Muscle of leg (tissue), 16 donors: ENCODE measurements at places on chromosomes 5 and 9.

GRCh38 chr9:78866207-78867132 is 569.5 kb downstream of the PSAT1 start:
- no peak for DNase-seq

DNA sequence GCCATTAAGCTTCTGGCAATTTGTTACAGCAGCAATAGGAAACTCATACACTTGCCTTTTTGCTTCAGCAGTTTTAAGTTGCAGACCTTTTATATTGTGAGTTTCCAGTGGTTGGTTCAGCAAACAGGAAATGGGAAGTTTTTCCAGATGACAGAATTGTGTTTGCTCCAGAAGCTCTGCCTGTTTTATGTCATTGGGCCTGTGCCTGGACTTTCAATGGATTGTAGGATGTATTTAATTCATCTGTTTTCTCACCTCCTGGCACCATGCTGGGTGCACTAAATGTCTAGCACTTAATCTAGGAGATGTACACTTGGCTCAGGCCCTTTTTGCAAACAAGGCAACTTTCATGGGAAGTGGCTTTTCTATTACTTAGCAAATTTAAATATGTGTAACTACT is 100.4 kb upstream of the CLINT1 start:
- DNase-seq: peak; percentile 54

DNA sequence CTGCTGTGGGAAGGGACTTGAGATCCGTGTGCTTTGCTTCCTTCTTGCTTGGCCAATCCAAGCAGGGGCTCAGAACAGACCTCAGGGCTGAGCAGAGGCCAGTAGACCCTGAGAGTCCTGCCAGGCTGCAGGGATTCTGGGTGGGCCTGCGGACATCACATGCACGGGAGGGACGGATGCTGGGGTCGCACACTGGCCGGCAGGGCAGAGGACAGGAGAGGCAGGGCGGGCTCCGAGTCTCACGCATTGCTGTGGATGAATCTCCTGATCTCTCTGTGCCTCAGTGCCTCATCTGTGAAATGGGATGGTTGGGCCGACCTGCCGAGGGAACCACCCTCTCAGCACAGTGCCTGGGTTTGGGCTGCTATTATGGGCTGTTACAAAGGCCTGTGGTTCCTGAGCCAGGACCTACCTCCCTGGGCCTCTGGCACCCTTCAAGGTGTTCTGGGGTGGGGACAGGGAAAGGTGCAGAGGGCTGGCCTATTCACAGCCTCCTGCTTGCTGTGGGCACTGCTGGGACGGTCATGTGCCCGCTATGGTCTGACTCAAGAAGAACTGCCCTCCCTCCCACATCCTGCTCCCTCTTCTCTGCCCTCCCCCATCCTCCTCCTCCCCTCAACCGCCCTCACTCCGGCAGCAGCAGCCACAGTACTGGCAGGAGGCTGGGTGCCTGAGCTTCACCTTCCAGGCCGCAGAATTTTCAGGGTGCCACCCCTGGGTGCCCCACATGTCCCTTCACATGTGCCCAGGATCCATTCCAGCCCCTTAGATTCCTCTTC is 43.3 kb downstream of the NCS1 start:
- DNase-seq: no peak

DNA sequence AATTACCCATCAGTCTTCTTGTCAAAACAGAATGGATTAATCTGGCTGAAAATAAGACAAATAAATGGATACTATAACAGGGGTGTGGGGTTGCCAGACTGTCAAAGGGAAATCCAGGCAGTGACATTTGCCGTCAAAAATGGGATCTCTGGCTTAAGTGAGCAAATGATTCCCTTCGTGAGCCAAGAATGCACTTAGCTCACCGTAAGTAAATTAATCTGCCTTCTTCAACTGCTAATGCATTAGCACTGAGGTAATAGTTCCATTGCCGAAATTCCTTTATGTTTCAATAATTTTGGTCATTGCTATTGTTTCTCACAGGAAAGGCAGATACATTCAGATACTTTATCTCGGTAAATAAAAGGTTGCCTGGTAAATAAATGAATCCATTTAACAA is 377.8 kb downstream of the KIAA0825 start:
- peak; percentile 49 for DNase-seq

- peak; percentile 43 for DNase-seq
Measured at GRCh38 chr9:118059484-118060278, 355.5 kb downstream of the TLR4 start.
